ENCODE measurements at places on chromosomes 2 and 18. TPM values are rescaled to one million over a fixed set of nuclear protein-coding genes. Genes with fewer than 3 reads are reported as not detected.

- no peak for DNase-seq
Measured at GRCh38 chr18:48105317-48105716, 174.9 kb upstream of the SMAD2 start.

- DNase-seq = no peak
Measured at GRCh38 chr2:8657423-8658062, 24.3 kb upstream of the ID2 start.

GRCh38 chr2:183172220-183172887 lies 48.1 kb downstream of the NUP35 start:
- DNase-seq = no peak

DNA sequence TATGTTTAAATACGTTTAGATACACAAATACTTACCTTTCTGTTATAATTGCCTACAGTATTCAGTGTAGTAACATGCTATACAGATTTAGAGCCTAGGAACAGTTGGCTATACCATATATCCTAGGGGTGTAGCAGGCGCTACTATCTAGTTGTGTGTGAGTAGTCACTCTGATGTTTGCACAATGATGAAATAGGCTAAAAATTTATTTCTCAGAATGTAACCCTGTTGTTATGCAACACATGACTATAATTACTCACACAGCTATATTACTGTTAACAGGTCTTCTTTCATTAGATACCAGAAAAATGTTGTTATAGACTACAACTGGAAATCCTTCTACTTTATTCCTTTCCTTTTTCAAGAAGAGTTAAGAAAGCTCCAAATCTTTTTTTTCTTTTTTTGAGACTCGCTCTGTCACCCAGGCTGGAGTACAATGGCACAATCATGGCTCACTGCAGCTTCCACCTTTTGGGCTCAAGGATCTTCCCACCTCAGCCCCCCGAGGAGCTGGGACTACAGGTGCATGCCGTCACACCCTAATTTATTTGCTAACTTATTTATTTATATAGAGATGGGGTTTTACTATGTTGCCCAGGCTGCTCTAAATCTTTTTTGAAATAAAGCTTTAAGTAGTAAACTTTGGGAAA lies 48.5 kb downstream of the C2orf74 start:
- no peak for DNase-seq

DNA sequence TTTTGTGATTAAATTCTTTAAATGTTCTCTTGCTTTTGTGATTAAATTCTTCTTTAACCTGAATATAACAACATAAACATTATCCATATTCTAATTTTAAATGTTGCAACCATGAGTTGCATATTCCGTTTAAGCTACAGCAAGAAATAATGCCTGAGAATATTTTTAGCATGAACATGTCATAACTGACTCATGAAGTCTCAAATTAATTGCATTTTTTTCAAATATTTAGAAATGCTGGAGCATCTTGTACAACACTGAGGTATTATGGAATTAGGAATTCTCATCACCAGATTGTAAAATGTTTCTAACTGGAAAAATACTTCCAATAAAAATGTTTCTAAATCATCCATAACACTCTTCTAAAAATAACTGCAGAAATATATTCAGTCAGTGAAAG lies 14.7 kb downstream of the ROCK2 start:
- no peak for DNase-seq

The NR4A2 gene
- 2.4 TPM for total RNA-seq
